Foreskin keratinocyte (primary cell): ENCODE measurements at places on chromosomes 6 and 20. TPM values are rescaled to one million over a fixed set of nuclear protein-coding genes. Genes with fewer than 3 reads are reported as not detected.

Gene MEI4
- not detected in 2 replicates for total RNA-seq

Gene ID4
- total RNA-seq, result not detected in 2 replicates

Gene RAB5IF
- 109 and 111 TPM in 2 replicates for total RNA-seq

DNA sequence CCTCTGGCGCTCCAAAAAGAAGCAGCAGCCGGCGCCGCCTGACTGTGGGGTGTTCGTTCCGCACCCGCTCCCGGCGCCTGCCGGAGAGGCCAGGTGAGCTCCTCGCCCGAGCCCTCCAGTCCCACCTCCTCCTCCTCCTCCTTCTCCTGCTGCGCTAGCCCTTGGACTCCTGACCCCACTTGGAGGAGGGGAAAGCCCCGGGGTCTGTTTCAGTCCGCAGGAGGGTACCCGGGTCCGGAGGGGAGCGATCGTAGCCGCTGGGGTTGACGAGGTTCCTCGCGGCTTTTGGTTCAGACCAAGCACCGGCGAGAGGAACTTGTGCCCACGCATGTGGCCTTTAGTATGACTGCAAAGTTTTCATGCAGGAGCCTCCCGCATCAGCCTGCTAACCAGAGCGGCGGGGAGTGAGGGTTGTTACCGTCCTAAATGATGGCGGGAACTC, 493 bp downstream of the CRYBG1 start:
- DNase-seq, result peak; percentile 60

DNA sequence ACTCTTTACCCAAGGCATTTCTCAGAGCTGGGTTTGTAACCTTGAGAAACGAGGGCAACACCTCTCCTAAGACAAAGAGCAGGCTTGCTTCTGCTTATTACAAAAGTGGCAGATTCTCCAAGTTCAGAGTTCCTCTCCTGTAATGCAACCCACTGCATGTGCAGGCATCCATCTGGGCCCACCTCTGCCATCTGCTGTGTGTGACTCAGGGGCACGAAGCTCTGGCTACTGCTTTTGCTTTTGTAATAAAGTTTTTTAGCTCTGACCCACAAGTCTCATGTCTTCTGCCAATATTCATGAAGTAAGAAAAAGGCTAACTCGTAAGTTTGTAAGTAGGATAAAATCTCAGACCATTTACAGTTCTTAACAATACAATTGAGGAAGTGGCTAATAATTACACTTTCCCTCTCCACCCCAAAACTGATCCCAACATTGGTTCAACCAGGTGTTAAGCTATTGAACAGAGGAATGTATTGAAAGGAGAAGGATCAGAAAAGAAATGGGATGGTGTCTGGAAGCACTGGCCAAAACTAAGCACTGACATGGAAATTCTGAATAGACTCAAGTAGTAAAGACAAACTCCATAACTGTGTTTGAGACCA, 51.7 kb upstream of the SMLR1 start:
- DNase-seq, result no peak

DNA sequence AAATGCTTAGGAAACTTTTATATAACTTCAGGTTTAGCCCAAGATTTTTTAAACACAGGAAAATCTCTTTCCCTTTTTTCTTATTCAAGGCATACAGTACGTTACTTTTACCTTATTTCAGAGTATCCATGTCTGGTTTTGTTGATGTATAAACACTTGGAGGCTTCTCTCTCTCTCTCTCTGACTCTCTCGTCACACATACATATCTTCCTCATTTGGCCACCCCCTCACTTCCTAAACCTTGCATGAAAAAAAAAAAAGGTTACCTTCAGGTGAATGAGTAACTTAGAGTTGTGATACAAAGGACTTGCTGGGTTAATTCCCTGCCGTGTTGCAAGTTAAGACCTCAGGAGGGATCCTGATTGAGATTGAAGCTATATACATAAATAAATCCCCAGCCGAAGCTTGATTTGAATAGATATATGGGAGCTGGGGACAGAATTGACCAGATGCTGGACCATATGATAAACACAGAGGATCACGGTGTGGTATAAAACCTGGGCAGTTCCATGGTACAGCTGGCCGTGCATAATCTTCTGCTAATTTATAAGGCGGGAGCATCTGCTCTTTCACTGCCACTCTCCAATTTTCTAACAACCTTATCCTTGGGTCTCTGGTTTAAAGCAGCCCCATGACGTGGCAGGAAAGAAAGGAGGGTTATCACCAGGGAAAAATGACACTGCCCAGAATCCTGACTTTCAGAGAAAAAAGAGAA, 55.1 kb upstream of the IL20RA start:
- DNase-seq, result no peak

DNA sequence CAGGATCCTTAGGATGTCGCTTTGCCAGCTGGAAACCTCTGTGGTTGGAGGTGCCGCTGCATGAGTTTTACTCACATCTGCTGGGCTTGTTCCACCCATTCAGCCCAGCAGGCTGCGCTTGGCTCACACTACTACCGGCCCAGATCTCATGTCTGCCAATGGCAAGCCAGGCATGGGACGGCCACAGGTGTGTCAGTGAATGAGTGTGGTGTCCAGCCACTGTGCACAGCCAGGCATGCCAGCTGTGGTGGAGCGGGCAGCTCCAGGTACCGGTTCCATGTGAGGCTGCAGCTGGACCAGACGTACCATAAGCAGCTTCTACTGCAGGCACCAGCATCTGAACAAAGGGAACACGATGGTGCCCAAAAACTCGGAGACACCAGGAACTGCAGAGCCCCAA, 33.1 kb upstream of the ASF1A start:
- no peak for DNase-seq
